Thoracic aorta (tissue), 2 donors: ENCODE measurements at places on chromosomes 1 and 21.

DNA sequence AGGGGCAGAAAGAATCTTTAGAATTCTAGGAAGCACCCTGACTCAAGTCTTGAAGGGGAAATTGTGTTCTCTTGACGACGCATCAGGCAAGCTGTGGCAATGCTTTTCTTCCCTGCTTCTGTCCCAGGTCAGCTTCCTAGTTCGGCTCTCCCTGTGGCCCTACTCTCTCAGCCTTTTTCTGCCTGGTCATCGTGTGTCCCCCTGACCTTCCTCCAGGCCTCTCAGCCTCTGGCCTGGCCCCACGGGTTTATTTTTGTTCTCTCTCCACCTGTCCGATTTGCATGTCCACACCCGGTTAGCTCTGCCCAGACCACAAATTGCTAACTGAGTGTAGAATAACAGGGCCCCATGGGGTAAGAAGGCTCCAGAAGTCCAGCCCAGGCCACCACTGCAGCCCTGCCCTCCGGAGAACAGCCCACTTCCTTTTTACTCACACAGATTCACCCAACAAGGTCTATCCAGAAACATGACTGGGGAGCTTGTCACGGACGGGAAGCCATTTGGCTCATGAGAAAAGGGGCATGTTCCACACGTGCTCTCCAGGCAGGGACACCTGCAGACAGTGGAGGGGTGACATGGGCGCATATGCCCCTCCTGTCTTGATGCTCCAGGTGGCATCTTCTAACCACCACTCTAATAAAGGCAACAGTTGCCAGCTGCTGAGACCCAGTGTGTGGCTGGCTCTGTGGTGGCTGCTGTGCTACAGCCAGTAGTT, 9.8 kb downstream of the KCNN3 start:
- DNase-seq = no peak

DNA sequence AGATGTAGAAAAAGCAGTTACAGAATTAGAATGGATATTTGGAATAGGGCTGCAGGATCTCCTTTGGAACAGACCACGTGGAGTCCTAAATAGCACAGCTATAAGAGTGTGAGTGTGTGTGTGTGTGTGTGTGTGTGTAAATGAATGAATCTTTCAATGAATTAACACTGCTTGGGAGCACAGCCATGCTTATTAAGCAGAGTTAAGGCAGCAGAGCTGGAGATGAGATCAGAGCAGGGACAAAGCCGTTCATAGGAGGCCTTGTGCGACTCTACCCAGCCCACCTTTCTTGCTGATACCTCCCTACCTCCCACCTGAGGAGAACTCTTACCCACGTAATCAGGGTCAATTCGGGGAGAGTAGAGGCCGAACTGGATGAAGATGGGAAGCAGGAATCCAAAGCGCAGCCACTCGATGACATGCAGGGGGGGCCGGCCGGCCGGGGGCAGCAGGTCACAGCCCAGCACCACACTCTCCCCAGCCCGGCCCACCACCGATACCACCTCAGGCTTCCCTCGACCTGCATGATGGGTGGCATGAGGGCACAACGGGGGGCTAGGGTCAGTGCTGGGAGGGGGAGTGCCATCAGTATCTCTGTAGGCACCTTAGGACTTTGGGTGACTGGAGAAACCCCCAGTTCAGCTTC, 2.7 kb downstream of the IGSF9 start:
- no peak for DNase-seq

DNA sequence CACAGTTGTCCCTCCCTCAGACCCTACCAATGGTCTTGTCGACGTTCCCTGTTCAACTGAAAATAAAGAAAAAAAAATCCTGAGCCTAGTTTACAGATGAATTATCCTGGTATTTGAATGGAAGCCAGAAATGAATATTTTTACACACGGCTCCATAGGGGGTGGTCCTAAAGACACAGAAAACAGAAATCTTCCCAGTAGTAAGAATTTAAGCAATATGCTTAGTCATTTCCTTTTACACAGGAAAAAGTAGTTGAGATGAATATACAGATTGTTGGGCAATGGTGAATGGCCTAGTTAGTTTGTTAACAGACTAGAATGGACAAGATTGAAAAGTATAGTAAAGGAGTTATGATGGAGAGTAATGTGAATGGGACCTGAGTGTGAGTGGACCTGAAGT, 67.4 kb downstream of the RGS18 start:
- DNase-seq = no peak

DNA sequence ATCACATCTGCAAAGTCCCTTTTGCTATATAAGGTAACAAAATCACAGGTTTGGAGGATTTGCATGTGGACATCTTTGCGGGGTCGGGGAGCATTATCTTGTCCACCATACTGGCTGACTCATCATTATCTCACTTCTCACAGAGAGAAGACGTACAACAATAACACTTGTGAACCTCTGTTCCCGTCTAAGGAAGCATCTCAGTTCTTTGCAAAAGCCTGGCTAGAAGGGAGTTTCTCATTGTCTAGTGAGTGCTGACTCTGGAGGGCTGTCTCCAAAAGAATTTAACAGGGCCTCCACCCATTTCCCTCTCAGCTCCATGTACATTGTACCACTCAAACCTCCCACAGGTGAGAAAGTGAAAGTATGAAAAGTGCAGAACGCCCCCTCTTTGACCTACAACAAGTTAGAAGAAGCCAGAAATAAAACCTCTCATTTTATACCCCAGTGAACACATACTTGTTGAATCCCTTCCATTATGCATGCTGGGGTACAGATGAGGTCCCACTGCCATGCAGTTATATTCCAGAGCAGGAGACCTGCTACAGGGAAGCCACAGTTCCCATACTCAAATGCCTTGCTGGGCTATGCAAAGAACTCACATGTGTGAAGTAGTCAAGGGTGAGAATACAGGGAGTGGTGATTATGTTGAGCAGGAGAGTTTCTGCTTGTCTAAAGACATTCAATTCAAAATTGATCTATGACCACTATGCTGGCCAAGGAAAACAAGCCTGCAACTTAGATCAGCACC, 121.7 kb upstream of the PRDX6 start:
- DNase-seq = no peak

GRCh38 chr21:46051821-46052675, 45.9 kb upstream of the COL6A2 start:
- no peak for DNase-seq

DNA sequence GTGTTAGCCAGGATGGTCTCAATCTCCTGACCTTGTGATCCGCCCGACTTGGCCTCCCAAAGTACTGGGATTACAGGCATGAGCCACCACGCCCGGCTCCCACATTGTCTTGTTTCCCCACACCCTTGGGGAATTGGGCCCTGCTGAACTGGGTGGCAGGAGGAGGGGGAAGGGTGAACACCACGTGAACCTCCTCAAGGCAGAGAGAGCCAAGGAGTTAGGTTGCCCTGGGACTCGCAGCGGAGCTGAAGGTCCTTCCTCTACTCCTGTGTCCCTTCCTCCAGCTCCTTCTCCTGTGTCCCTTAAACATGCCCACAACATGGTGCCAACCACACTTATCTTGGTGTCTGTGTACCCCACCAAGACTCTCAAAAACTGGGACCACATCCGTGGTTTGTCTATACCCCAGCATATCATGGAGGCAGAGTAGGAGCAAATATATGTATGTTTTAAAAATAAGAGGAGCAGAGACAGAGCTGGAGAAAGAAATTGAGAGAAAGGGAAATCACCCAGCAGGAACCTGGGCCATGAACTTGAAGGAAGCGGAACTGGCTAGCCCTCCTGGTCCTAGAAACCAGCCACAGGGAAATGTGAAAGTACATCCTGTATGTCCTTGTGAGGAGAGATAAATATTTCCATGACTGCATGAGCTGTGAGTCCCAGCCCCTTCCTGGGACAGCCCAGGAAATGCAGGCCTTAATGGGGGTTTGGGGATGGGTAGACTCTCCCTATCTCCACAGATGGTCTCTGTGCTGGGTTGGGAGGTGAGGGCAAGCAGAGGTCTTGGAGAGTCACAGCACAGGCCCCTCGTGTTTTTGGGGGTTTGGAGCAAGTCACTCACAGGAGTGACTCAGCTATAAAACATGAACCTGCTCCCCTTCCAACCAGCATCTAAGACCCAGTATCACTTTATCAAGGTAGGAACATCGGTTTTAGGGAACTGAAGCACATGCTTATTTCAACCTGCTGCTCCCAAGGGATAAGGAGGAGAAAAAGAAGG, 9.4 kb upstream of the TAL1 start:
- no peak for DNase-seq

- DNase-seq = no peak
These were observed 324.0 kb upstream of the NEGR1 start for GRCh38 chr1:72606216-72606810.

DNA sequence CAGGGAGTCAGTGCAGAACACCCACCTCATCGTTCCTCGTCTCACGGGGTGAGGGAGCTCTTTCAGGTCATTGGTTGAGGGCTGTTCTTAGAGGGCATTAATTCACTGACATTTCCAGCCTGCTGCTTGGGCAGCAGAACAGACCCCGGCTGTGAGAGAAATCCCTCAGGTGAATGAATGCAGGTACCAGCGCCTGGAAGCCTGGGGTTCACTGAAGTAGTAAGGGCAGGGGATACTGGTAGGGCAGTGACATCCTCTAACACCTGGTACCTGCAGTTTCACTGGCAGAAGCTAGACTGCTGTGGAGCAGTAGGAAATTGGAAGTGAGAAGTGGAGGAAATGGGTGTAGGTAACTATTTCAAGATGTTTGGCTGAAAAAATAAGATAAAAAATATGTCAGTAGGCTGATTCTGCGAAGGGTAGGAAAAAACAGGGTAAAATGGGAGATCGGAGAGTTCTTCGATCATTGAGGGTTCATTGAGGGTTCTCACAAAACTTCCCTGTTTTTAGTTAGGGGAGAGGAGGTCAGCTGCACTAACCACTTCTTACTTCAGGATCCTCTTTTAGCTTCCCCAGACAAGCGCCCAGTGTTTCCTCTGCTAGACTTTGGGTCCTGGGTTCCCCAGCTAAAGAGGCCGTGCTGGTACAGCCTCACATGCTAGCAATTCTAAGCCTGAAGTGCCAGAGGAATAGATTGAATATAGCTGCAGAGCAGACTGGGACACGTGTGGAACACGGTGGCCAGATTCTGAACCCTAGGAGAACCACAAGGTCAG, 55.2 kb downstream of the RNF220 start:
- DNase-seq = no peak

GRCh38 chr1:106748606-106749005, 307.9 kb upstream of the PRMT6 start:
- no peak for DNase-seq

GRCh38 chr1:40241362-40241761, 6.4 kb upstream of the TMCO2 start:
- no peak for DNase-seq

DNA sequence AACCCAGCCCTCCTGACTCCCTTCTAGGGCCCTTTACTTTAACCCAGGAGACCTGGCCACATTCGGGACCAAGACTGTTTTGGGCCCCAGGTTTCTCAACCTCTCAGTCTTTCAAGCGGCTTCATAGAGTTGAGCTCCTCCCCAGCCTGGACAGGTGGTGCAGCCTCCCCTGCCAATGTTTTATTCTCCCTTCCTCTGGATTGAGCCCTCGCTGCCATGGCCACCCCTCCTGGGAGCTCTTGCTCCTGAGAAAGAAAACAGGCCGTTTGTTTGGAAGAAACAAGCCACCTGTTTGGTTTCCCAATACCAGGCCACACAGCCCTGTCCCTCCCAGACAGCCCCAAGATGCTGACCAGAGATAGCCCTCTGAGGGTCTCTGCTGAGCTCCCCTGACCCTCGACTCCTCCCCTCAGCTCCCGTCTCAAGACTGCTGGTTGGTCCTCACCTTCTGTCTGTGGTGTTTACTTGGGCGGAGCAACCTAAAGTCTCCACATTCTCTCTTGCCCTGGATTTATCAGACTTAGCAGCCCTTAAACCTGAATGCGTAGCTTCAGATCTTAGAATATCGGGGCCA, 3.3 kb downstream of the TMEM51 start:
- no peak for DNase-seq

DNA sequence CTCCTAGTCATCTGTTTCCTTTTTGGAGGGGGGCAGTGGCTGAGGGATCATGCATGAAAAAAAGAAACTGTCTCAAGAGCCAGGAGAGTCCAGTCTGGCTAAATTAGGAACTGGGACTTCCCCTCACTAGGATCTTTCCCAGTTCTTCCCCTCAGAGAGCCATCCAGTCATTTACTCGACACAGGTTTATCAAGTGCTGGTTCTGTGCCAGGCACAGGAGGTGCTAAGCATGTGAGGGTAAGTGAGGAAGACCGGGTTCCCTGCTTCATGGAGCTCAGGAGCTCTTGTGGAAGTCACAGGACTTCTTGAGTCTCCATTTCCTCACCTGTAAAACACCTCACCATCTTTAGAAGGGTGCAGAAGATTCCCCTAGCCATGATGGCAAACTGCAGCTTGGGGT, 8.6 kb upstream of the NUAK2 start:
- no peak for DNase-seq

GRCh38 chr1:77405186-77405585, 123.4 kb downstream of the AK5 start:
- no peak for DNase-seq

GRCh38 chr21:32181457-32181856, 97.4 kb downstream of the MIS18A start:
- no peak for DNase-seq

DNA sequence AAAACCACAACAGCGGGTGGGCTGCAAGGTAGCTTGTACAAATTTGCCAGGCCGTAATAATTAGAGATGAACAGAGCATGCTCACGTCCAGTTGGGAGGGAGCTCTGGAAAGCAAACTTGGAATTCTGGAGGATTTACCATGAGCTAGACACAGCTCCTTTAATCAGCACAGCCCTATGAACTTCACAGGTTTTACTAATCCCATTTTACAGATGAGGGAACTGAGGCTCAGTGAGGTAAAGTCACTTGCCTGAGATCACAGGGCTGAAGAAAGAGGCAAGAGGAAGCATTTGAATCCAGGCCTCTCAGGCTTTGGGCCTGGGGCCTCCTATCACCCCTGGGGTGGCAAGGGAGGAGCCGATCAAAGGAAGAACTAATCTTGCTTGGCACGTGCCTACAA, 24.0 kb downstream of the PAX7 start:
- DNase-seq = no peak

- DNase-seq = no peak
These were observed 27.2 kb downstream of the LRRN2 start for GRCh38 chr1:204658295-204658694.

DNA sequence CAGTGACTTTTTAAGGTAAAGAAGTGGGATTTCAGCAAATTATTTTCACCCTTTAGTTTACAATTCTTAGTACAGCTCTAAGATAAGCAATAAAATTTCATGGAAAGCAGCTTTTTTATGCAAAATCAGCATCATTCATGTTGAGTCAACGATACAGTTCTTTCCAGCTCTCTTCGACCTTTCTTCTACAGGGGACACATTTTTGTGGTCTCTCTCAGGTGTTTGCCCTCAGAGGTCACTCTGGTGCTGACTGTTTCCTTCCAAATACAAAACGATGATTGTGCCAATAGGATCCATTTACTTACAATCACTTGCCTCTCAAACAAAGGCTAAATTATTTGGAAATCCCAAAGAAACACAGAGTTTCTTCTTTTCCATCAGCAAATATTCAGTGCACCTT, 51.0 kb downstream of the PSMG1 start:
- no peak for DNase-seq

- DNase-seq = no peak
These were observed 133.8 kb upstream of the ZBTB40 start for GRCh38 chr1:22317920-22318243.
